Skin of body (tissue), 3 donors: ENCODE measurements at places on chromosomes 4 and X. TPM values are rescaled to one million over a fixed set of nuclear protein-coding genes. Genes with fewer than 3 reads are reported as not detected.

- DNase-seq = no peak
Measured at GRCh38 chrX:116897526-116897925, 434.8 kb upstream of the CT83 start.

Gene HSFX2
- total RNA-seq = not detected

DNA sequence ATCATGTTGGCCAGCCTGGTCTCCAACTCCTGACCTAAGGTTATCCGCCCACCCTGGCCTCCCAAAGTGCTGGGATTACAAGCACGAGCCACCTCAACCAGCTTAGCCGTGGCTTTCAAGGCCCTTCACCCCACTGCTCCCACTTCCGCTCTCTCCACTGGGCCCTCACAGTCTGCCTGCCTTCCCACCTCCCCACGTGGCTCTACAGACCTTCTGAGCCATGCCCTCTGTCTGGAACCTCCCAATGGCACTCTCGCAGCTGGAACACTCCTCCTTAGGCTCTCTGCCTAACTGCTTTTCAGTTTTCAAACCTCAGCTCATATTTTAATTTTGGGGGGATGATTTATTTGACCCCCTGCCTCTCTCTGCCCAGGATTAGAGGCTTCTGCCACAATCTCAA, 59.3 kb upstream of the SH3RF1 start:
- no peak for DNase-seq

Gene IRAK1
- total RNA-seq = 19.6 TPM

Gene ARHGEF38
- 0.10 TPM for total RNA-seq

Gene NEIL3
- total RNA-seq = 5.0 TPM

DNA sequence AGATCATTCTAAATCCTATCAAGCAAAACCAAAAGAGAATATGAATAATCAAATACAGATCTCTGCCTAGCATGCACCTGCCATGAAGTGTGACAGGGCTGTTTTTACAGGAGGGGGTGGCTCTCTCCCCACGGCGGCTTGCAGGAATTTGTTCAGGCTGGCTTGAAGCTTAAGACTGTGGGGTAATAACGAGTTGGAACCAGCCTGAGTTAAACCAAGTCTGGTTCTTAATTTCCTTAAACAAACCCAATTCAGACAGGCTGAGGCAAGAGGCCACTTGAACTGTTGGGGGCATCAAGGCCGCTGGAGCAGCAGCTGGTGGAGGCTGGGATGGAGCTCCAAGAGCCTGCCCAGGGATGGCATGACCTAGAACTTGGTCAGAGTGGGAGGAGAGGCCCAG, 45.1 kb upstream of the LGI2 start:
- no peak for DNase-seq

Gene SPARCL1
- total RNA-seq = 118 TPM

Gene TMEM31
- total RNA-seq = not detected

- DNase-seq = no peak
Measured at GRCh38 chrX:1661048-1661921, 46.4 kb downstream of the ASMT start.

DNA sequence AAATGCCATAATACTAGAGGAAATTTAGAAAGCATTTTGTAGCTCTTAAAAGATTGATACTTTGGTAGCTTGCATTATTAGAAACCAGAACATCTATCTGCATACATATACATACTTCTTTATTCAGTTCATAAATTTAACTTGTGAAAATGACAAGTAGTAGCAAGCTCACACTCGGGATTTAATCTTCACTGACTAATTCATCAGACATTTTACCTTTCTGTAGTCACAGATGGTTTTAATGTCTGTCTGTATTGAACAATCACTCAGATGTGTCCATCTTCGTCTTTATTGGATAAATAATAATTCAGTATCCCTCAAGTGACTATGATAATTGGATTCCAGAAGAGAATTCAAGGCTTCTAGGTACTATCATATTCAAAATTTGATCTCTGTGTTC, 232.3 kb downstream of the TENM3 start:
- no peak for DNase-seq

- DNase-seq = peak; percentile 82
Measured at GRCh38 chr4:185849664-185850550, 37.9 kb upstream of the SORBS2 start.

Gene ACOT9
- total RNA-seq = 28.3 TPM

Gene SH3D19
- 47.8 TPM for total RNA-seq

DNA sequence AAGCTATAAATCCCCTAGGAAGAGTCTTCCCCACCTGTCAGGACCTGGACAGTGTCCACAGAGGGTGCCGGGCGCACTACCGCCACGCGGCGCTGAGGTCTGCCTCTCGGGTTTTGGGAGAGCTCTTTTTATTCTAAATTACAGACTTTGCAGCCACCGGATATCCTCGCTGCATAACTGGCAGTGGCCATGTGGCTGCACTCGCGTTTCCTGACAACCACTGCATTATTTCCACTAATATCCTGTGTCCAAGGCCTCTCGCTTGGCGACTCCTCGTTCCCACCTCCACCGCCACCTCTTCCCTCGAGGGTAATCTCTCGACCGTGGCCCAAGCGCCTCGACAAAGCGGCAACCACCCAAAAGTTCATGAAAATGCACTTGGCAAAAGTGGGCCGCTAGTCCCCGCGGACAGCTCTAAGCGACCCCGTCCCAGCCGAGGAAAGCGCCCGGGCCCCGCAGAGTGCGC, 512 bp upstream of the TMEM131L start:
- DNase-seq = no peak

Gene RTL9
- 0.39 TPM for total RNA-seq

DNA sequence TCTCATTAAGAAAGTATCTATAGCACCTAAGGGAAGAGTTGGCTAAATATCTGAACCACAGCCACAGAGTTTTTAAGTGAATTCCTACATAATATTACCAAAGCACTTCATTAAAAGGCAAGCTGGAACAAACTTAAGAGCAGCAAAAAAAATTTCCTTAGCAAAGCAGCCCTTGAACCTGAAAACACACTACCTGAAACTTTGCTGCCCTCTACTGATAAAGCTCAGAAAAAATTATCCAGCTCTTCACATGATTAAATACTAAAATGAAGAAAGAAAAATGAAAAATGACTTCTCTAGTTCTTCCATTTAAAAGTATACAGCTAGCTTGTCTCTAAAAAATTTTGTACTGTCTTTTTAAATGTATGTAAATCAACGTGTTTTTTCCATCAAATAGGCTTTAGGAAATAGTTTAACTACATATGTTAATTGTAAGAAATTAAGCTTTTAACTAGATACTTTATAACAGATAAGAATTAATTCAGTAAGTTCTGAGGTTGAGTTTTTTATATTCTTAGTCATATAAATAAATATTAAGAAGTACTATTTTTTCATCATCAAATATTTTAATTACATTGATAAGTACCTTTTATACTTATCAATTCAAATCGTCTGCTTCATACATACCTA, 156.1 kb downstream of the STPG2 start:
- DNase-seq = peak; percentile 0

GRCh38 chr4:140743194-140743931, 12.8 kb downstream of the TBC1D9 start:
- DNase-seq = no peak

DNA sequence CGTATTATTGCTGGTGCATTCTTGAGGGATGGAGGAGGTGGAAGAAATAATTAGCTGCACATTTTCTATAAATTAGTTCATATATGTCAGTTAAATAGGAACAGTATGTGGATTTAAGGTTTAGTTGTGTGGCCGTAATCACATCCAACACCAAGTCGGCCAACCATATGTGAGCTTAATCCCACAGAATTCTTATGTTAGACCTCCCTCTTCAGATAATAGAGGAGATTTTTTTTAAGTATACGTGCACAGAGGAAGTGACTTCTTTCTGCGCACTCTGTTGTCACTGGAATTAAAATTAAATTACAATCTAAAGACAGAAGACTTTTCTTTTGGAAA, 2.1 kb downstream of the SEPTIN11 start:
- DNase-seq = peak; percentile 61

DNA sequence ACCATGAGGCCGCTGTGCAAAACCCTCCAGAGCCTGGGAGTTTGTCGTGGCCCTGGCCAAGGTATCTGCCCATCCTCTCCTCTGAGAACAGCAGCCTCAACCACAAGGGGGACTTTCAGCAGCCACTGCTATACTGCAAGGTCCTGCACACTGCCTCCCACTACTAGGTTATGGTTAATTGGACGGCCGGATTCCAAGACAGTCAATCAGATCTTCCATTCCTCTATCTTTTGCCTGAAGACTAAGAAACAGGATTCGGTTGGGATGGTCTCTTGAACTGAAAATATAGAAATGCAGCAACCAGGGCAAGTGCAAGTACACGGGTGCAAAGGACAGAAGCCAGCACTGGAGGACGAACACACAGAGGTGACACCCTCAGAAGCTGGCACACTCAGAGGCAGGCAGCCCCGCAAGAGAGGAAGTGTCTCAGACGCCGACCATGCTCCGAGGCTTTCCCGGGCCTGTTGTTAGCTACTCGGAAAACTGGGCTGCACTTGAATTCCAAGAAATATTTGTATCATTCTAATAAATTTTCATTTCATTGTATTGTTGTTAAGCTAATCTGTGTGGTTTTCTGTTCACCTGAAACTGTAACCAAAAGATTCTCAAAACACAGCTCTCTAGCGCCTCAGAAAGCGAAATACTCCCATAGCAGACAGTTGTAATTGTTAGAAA, 63.3 kb downstream of the AFAP1 start:
- DNase-seq = no peak

GRCh38 chrX:134373736-134374135, 86.2 kb upstream of the HPRT1 start:
- DNase-seq = no peak

DNA sequence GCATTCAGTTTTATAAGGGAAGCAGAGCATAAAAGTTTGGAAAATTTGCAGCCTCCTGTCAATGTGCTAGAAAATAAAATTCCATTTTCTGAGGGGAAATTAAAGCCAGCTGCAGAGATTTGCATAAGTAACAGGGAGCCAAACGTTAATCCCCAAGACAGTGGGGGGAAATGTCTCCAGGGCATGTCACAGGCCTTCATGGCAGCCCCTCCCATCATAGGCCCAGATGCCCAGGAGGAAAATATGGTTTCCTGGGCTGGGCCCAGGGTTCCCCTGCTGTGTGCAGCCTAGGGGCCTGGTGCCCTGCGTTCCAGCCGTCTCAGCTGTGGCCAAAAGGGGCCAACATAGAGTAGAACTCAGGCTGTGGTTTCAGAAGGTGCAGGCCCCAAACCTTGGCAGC, 9.3 kb downstream of the RNF4 start:
- peak; percentile 59 for DNase-seq

DNA sequence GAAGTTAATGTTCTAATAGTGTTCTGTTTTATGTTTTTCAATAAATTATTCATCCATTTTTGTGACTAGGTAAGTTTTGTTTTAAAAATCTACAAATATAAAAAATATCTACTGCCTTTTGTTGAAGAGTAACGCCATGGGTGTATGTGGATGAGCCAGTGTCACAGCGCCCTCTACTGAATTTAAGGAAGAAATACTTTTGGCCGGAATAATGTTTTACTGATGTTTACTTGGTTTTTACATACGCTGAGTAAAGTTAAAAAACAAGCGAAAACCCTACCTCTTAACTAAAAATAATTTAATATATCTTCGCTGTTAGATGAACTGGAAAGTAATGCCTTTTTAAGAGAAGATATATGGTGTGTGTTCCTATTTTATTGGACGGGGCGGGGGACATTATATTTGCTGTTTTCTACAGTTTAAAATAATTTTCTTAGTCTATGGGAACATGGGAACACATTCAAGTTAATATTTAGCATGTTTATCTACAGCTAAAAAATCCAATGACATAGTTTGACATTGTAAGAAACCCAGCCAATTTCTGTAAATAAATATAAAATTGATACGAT, 86.1 kb downstream of the CPE start:
- DNase-seq = peak; percentile 60

GRCh38 chrX:133746593-133746992, 238.8 kb downstream of the GPC3 start:
- DNase-seq = no peak

Gene CITED1
- 4.9 TPM for total RNA-seq

DNA sequence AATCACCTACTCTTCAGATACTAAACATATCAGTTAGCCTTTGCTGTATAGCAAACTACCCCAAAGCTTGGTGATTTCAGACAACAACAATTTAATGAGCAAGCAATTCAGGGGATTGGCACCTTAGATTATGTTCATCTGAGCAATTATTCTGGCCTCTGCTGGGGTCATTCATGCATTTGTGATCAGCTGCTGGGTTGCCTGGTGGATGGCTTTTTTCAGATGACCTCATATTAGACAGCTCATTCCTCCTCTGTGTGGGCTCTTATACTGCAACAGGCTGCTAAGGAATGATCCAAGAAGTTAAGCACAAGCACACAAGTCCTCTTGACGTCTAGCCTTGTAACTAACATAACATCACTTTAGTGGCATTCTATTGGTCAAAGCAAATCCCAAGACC, 153.0 kb upstream of the PPP1R2C start:
- no peak for DNase-seq

Gene OPN1LW
- total RNA-seq = not detected

GRCh38 chr4:22778547-22779163, 85.9 kb downstream of the GBA3 start:
- no peak for DNase-seq

DNA sequence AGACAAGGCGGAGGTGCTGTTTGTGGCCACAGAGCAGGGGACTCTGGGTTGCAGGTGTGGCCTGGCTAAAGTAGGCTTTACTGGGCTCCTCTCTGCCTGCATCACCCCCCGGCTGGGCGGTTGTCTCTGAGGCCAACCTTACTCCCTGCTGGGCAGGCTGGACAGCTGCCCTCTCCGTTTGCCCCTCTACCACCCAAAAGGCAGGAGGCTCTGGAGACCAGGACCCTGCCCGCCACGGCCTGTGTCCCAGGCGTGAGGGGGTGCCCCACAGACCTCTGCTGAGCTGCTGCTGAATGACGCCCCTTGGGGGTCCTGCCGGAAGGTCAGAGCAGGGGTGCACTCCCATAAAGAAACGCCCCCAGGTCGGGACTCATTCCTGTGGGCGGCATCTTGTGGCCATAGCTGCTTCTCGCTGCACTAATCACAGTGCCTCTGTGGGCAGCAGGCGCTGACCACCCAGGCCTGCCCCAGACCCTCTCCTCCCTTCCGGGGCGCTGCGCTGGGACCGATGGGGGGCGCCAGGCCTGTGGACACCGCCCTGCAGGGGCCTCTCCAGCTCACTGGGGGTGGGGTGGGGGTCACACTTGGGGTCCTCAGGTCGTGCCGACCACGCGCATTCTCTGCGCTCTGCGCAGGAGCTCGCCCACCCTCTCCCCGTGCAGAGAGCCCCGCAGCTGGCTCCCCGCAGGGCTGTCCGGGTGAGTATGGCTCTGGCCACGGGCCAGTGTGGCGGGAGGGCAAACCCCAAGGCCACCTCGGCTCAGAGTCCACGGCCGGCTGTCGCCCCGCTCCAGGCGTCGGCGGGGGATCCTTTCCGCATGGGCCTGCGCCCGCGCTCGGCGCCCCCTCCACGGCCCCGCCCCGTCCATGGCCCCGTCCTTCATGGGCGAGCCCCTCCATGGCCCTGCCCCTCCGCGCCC, 920 bp downstream of the HTT-AS start:
- peak; percentile 78 for DNase-seq

- no peak for DNase-seq
Measured at GRCh38 chr4:10172278-10172921, 55.8 kb upstream of the WDR1 start.

Gene HMGB3
- total RNA-seq = 11.2 TPM
